Liver (tissue), 10 donors: ENCODE measurements at places on chromosomes 3 and 15. TPM values are rescaled to one million over a fixed set of nuclear protein-coding genes. Genes with fewer than 3 reads are reported as not detected.

DUOX2 gene
- not detected for total RNA-seq

GOLGA6D gene
- total RNA-seq: 0.05 TPM

GUCA1C gene
- not detected for total RNA-seq

SNTN gene
- total RNA-seq: not detected

PARP9 gene
- total RNA-seq: 39.3 TPM

SIDT1 gene
- total RNA-seq: 1.5 TPM

OIP5 gene
- total RNA-seq: 11.8 TPM

NPAP1 gene
- 0.08 TPM for total RNA-seq

GOLGA8O gene
- total RNA-seq: 4.4 TPM

GP5 gene
- 0.17 TPM for total RNA-seq

IMPG2 gene
- 0.37 TPM for total RNA-seq

ZNF502 gene
- 1.7 TPM for total RNA-seq

SI gene
- not detected for total RNA-seq

CFAP20DC gene
- total RNA-seq: 0.98 TPM

MASP1 gene
- 83.4 TPM for total RNA-seq

NANOGP8 gene
- total RNA-seq: 0.17 TPM

USP8 gene
- 32.5 TPM for total RNA-seq

CD200R1L gene
- not detected for total RNA-seq

ADCY5 gene
- total RNA-seq: 3.1 TPM

MYO5C gene
- 2.6 TPM for total RNA-seq

CPN2 gene
- 20.4 TPM for total RNA-seq

C3orf49 gene
- not detected for total RNA-seq

NRG4 gene
- 1.3 TPM for total RNA-seq

THPO gene
- total RNA-seq: 3.9 TPM

ST8SIA2 gene
- total RNA-seq: not detected

MKRN2OS gene
- 0.17 TPM for total RNA-seq

TRH gene
- not detected for total RNA-seq

FOXL2NB gene
- not detected for total RNA-seq

FAM131A gene
- total RNA-seq: 5.7 TPM

ASB14 gene
- total RNA-seq: not detected

HDC gene
- total RNA-seq: 0.42 TPM

GOLGA6B gene
- 1.0 TPM for total RNA-seq

LRRC3B gene
- 0.08 TPM for total RNA-seq

GOLGA6L9 gene
- total RNA-seq: 0.89 TPM

AADACL2 gene
- not detected for total RNA-seq

MESP2 gene
- not detected for total RNA-seq

HHLA2 gene
- 0.14 TPM for total RNA-seq

DPPA4 gene
- total RNA-seq: 3.1 TPM

NR2E3 gene
- total RNA-seq: 0.17 TPM

BDH1 gene
- 140 TPM for total RNA-seq

NRROS gene
- 2.7 TPM for total RNA-seq

ARHGAP11A gene
- 0.42 TPM for total RNA-seq

RTP3 gene
- 35.1 TPM for total RNA-seq

AKAP13 gene
- 92.3 TPM for total RNA-seq

ARID3B gene
- total RNA-seq: 3.6 TPM

APH1B gene
- 2.5 TPM for total RNA-seq

STRC gene
- total RNA-seq: 0.25 TPM

NECTIN3 gene
- total RNA-seq: 31.8 TPM

STAB1 gene
- 198 TPM for total RNA-seq

TEX9 gene
- 1.4 TPM for total RNA-seq

SKOR1 gene
- 0.05 TPM for total RNA-seq

EIF4E3 gene
- 1.5 TPM for total RNA-seq

ARL13B gene
- 3.1 TPM for total RNA-seq

PTX3 gene
- total RNA-seq: 0.28 TPM
